ENCODE measurements at places on chromosomes 1 and 21. TPM values are rescaled to one million over a fixed set of nuclear protein-coding genes. Genes with fewer than 3 reads are reported as not detected.

- DNase-seq, result no peak
Observed at GRCh38 chr1:78586572-78586971, 33.7 kb upstream of the IFI44L start.

DNA sequence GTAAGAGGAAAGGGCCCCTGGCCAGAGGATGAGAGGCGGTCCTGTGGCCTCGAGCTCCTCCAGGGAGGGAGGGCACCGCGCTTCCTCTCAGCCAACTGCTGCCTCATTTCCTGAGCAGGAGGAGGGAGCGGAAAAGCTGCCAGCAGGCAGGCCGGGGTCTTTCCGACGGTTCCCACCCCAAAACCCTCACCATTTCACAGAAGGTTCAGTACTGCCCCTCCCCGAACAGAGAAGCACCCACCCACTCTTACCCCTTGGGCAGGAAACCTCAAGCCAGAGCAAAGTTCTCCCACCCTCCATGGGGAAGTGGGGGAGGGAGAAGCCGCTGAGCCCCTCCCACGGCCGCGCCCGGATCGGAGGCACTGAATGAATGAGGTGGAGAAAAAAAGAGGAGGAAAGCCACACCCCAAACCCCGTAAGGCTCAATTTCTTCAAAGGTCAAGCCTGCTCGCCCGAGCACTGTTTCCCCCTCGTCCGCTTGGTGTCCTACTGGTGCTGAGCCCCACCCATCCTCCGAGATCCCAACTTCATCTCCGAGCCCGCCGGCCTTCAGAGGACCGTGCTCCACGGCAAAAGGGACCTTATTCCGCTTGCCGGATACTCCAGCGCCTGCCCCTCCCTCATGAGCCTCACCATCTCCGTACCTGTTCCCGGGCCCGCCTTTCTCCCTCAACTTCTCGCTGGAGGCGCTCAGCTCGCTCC is 9.4 kb downstream of the TPM3 start:
- peak; percentile 82 for DNase-seq

GRCh38 chr1:155218854-155219591 is 10.5 kb downstream of the MTX1 start:
- no peak for DNase-seq

Gene OR2G6
- not detected for total RNA-seq

DNA sequence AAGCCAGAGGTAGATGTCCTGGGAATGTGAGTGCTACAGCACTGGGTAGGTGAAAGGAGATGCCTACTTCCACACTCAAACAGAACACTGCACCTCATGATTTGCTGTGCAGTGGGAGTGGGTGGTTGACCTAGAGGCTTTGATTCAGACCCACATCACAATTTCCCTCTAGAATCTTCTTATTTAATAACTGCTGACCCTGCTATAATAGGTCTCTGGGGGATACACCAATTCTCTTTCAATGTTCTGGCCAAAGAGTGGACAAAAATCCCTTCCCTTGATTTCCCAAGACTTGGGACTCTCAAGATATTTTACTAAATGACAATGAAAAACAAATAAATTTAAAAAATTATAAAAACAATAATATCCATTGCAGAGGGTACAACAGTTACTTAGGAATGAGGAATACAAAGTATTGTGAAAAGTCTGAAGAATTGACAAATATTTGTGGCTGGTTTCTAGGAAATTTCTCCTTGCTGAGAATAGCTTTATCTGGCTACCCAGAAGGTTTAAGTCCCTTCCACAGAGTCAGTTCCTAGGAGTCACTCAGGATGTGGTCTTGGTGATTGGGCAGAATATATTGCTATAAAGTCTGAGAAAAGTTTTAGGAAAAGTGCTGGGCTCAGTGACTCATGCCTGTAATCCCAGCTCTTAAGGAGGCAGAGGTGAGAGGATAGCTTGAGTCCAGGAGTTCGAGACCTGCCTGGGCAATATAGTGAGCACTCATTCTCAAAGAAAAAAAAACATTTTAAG is 2.4 kb upstream of the FCGR2A start:
- no peak for DNase-seq

- DNase-seq, result no peak
Observed at GRCh38 chr1:19370453-19371170, 58.5 kb downstream of the SLC66A1 start.

GRCh38 chr21:37496972-37497371 is 130.4 kb downstream of the DYRK1A start:
- no peak for DNase-seq

DNA sequence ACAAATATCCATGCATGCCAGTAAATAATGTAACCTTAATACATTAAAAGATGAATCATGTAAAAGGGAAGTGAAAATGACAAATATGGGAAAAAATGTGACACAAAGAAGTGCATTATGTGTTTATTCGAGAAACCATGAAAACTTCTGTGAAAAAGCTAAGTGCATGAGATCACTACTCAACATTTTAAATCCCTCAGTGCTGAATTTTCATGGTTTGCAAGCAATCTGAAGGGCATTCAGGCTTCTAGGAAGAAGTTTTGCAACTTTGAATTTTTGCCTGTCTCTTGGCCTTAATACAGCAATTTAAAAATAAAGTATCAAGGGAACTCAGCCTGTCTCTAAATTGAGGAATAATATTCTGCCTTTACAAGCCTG is 78.2 kb downstream of the MAP3K7CL start:
- DNase-seq, result no peak

Gene SEMA4A
- 2.0 TPM for total RNA-seq

DNA sequence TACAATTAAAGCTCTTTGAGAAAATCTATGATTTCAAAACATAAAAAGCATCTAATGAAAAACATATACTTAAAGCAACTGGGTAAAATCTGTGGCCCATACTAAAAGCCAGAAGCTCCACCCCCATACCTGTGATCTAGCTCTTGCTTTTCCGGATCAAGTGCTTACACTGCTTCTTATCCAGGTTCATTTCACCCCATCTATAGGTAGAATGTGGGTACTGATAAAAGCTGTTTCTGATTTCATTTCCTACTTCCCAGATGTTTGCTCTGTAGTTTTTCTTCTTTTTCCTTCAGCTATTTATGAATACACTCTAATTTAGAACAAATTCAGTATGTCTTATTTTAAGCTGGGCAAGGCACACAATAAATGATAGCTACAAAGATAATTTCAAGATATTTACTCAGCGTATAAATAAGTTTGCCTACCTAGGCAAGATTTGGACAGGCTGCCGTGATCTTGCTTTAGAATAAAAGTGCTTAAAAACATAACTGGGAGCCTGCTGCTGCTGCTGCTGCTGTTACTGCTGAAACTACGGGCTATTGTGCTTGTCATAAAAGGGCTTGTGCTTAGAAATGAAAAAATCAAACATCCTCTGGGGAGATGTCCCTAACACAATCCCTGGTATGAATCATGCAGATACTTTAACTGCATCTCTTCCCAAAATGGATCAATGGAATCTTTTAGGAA is 2.1 kb downstream of the SIPA1L2 start:
- no peak for DNase-seq

GRCh38 chr1:207908107-207908734 is 2.7 kb downstream of the CD34 start:
- peak; percentile 90 for DNase-seq

DNA sequence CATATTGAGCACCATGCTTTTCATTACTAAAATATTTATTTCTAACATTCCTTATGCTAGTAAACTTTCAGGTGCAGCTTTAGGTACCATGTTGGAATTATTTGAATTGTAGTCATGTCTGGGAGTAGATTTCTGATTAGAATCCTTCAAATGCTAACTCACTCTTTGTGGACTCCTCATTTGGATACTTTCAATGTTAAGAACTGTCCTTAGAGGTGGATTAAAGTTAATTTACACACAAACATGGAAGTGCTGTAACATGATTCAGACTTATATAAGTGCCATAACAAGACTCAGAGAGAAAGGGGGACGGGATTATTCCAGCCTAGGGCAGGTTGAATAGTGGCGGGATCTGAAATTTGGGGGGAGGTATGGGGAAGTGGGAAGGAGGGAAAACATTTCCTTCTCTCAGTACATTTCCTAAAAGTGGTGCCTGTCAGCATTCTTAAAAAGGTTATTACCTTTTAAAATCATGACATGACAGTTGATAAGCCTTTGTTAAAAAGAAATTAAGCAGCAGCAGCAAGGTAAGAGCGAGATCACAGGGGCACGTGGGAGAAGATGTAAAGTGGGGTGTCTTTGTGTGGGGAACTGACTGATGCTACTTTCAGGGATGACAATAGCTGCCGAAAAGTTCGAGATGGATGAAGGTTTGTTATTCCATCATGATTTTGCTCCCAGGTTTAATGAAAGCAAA is 44.4 kb downstream of the HHAT start:
- DNase-seq, result no peak

Gene SPATA17
- 0.41 TPM for total RNA-seq

DNA sequence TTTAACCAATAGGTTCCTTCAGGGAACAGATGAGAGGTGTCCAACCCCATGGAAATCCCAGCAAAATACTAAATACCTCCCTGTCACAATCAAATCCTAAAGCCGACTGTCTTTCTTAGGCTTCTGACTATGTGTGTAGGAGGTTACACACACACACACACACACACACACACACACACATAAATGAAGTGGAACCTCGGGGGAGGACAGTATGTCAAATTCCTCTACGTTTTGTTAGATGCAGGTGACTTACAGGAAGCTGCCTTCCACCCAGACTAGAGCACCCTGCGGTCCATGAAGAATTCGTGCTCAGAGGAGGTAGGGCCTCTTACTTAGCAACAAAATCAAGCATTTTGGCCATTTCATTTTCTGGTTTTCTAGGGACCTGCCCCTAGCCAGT is 16.4 kb downstream of the RSPH1 start:
- DNase-seq, result no peak

DNA sequence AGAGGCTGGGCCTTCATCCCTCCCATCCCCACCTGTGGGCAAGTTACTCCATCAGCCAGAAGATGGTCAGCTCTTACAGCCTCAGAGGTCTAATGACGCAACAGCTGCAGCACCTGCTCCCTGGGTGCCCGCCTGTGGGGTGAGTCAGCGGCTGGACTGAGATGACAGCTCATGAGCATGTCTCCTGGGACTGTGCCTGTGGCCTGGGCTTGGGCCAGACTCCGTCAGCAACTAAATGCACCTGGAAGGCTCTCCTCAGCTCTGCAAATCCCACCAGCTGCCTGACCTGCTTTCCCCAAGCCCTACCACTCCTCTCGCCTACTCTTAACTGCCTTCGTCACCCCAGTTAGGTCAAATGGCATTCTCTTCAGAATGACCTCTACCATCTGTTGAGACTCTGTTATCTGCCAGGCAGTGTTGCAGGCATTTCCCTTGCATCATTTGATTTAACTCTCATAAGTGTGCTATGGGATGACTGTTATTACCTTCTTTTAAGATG is 47.7 kb downstream of the ETS2 start:
- DNase-seq, result no peak

- no peak for DNase-seq
Observed at GRCh38 chr1:215082532-215083382, at the start of gene KCNK2. Gene KCNK2, plus strand, starts transcription at chr1:215082737. Its CDS starts 649 bp downstream, at chr1:215083386.

Gene FOXJ3
- total RNA-seq, result 36.7 TPM

DNA sequence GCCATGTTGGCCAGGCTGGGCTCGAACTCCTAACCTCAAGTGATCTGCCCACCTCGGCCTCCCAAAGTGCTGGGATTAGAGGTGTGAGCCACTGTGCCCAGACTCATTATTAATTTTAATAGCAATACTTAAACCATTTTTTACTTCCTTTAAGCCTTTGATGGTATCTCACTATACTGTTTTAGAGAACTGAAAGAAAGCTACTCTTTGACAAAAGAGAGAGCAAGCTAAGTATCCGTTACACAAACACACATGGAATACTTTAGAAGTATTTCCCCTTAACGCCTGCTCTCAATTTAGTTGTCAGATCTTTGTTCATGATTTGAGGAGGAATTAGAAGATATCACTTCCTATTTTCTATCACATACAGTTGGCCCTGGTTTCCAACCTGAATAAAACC is 189.4 kb downstream of the COP1 start:
- no peak for DNase-seq

DNA sequence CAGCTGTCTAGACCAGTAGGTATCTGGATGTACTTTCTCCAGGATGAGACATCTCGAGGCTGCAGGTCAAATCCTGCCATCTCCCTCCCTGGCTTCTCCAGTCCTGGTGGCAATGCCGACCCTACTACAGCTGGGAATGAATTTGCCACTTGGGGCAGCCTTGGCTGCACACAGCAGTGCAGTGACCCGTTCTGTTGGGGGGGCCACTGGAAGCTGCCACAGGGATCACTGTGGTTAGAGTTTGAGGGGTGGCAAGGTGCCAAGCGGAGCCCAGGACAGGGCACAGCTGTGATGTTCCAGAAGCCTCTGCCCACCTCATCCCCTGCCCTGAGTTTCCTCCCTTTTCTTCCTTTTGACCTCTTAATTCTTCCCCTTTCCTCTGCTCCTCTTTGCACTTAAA is 17.1 kb downstream of the COL6A2 start:
- DNase-seq, result no peak

- no peak for DNase-seq
Observed at GRCh38 chr1:205497351-205497750, 7.1 kb upstream of the CDK18 start.

DNA sequence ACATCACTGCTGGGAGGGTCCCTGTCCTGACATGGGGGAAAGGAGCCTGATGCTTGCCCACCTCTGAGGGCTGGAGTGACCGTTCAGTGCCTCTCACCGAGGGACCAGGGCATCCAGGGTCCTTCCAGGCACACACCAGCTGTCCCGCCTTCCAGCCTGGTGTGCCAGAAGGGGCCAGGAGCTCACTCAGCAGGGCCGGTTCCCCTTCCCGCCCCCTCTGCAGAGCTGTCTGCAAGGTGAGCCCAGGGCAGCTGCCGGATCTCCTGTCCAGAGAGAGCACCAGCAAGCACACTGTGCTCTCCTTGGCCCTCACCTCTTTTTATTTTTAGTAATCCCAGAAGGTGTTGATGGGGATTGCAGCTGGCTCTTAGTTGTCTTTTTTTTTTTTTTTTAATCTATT is 16.9 kb downstream of the H6PD start:
- DNase-seq, result no peak

DNA sequence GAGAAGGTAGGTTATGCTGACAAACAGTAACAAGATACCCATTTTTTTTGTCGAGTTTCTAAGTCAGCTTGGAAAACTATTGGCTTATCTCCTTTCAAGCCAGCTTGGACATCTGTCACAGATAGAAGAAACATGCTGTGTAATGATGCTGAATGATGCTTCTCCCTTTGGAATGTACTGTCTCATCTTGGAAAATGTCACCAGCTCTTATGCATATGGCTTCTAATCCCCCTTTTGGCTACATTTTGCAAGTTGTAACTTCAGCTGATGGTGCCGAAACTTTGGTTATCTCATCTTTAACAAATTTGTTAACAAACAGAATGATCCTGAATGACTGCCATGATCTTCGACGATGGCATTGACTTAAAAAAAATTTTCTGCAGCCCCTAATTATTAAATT is 68.8 kb upstream of the ST6GALNAC3 start:
- DNase-seq, result no peak

Gene NOC2L
- total RNA-seq, result 29.5 TPM

Gene TINAGL1
- 264 TPM for total RNA-seq
